ENCODE measurements at places on chromosomes 16 and 17. TPM values are rescaled to one million over a fixed set of nuclear protein-coding genes. Genes with fewer than 3 reads are reported as not detected.

C1QTNF8 gene
- total RNA-seq: not detected

DPEP1 gene
- 0.79 TPM for total RNA-seq

SECTM1 gene
- total RNA-seq: 14.5 TPM

DNA sequence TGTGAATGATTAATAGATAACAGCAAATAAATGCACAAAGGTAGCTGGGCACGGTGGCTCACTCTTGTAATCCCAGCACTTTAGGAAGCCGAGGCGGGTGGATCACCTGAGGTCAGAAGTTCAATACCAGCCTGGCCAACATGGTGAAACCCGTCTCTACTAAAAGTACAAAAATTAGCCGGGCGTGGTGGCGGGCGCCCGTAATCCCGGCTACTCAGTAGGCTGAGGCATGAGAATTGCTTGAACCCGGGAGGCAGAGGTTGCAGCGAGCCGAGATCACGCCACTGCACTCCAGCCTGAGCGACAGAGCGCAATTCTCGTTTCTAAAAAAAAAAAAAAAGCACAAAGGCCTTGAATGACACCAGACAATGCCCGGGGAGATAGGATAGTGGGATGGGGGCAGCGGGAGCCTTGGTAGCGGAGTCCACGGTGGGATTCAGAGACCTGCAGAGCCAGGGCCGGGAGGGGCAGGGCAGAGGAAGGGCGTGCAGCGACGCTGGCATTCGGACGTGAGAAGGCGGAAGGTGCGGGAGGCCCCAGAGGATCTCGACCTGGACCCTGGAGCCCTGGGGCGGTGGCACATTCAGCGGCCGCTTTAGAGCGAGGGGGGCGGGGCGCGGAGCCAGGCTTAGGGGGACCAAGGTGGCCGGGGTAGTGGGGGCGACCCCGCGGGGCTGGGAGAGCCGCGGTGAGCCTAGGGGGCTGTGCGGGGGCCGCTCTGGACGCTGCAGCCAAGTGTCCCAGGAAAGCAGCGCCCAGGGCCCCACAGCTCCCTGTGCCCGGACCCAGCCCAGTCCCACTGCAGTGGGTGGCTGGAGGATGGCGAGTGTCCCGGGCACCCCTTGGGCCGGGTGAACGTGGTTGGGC is 999 bp upstream of the FLYWCH2 start:
- peak; percentile 86 for DNase-seq

GRCh38 chr17:30031214-30031869 is 85.3 kb upstream of the NSRP1 start:
- no peak for DNase-seq

Data from posterior vena cava (tissue), 2 donors.